ENCODE measurements at places on chromosomes 13 and 19. TPM values are rescaled to one million over a fixed set of nuclear protein-coding genes. Genes with fewer than 3 reads are reported as not detected.

DNA sequence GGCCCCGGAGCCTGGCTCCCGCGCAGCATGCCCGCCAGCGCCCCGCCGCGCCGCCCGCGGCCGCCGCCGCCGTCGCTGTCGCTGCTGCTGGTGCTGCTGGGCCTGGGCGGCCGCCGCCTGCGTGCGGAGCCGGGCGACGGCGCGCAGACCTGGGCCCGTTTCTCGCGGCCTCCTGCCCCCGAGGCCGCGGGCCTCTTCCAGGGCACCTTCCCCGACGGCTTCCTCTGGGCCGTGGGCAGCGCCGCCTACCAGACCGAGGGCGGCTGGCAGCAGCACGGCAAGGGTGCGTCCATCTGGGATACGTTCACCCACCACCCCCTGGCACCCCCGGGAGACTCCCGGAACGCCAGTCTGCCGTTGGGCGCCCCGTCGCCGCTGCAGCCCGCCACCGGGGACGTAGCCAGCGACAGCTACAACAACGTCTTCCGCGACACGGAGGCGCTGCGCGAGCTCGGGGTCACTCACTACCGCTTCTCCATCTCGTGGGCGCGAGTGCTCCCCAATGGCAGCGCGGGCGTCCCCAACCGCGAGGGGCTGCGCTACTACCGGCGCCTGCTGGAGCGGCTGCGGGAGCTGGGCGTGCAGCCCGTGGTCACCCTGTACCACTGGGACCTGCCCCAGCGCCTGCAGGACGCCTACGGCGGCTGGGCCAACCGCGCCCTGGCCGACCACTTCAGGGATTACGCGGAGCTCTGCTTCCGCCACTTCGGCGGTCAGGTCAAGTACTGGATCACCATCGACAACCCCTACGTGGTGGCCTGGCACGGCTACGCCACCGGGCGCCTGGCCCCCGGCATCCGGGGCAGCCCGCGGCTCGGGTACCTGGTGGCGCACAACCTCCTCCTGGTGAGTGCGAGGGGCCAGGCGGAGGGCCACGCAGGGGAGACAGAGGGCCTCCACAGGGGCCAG, at the start of gene KL:
Gene KL, plus strand, starts transcription at position 10 of the 909 bp plus-strand sequence. Its CDS starts 18 bp downstream, at position 28.
- DNase-seq, result no peak

DNA sequence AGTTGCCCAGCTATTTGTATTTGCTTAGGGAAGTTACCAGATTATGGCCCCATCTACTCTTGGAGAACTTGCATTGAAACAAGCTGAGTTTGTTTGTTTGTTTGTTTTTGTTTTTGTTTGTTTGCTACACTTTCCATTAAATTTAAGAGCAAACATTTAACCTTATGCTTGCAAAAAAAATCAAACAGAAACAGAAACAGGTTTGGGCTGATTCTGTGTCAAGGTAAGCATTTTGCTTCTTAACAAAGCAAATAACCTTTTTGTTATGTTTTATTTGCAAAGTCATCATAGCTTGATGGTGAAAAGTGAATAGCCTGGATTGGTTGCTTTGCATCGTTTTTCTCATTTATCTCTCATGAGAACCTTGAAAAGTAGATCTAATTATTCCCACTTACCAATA, 531.8 kb downstream of the EFNB2 start:
- DNase-seq, result no peak

GRCh38 chr19:13104360-13104847, 1.7 kb upstream of the LYL1 start:
- no peak for DNase-seq

GRCh38 chr19:38654628-38655055, 7.2 kb downstream of the ACTN4 start:
- DNase-seq, result peak; percentile 63

GRCh38 chr19:29660835-29661234, 4.4 kb upstream of the PLEKHF1 start:
- no peak for DNase-seq

- no peak for DNase-seq
These were observed 43.5 kb upstream of the SERTM1 start for GRCh38 chr13:36630181-36630803.

Gene COQ8B
- total RNA-seq, result 159 TPM

GRCh38 chr13:21777813-21778212, 106.9 kb downstream of the FGF9 start:
- no peak for DNase-seq

DNA sequence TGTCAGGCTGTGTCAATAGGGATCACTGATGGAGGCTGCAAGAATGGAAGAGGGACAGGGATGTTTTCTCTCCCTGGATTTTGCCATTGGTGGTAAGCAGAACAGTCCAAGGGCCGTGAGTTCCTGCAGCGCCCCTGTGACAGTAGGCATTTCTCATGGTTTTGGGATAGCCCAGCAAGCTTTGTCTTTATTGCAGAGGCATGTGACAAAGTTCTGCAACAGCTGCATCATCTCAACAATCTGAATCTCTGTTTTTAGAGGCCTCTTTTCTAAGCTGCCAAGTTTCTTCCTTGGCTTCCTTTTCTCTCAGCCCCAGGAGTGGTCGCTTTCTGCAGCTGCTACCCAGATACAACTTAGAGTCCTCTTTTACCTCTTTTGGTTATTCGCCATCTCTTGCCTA, 95.7 kb upstream of the TSHZ3 start:
- DNase-seq, result no peak

DNA sequence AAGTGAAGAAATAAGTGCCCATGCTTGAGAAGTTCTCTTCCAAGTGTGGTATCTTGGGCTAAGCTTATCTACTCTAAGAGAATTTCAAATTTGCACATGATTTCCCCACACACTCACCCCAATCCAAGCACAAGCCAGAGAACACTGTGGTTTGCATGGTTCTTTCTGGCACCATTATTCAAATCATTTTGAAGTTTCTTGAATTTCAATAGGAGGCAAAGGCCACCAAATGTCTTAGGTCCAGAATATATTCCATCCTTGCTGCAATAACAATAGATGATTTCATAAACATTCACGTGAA, 359.7 kb downstream of the IRS2 start:
- DNase-seq, result no peak

DNA sequence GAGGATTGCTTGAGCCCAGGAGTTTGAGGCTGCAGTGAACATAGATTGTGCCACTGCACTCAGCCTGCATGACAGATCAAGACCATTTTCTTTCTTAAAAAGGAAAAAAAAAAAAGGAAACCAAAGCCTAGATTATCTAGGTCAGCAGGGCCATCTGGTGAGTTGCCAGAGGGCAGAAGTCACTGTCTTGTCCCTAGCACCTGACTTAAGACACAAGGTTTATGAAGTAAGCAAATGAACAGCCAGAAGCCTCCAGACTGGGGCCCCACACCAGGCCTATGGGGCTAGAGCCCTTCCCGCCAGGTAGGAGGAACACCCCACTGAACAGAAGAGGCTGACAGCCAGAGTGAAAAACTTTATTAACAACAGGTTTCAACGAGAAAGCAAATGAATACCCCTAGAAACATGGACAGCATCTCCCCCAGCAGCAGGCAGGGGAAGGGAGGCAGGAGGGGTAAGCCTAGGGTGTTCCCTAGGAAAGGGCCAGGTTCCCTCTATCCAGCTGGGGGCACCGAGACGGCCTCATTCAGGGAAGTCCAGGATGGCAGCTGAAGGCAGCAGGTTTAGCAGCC, 1.2 kb downstream of the WDR83 start:
- no peak for DNase-seq

GRCh38 chr13:27391471-27391870, 32.9 kb upstream of the GTF3A start:
- DNase-seq, result no peak

DNA sequence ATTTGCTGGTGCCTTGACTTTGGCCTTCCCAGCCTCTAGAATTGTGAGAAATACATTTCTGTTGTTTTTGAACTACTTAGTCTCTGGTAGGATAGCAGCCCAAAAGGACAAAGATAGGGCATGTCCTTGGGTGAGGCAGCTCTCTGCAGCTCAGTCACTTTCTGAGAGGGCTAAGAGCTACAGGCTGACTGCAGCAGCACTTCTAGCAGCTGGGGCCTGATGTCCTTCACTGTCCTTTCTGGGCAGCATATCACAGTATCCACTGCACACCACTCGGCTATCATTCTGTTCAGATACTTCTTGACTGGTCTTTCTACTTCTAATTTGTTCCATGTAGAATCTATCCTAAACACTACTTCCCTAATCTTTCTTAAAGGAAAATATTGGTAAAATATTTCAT, 68.5 kb upstream of the CLDN10 start:
- DNase-seq, result no peak

GRCh38 chr13:30037766-30038165, 187.3 kb upstream of the UBL3 start:
- DNase-seq, result no peak
